NCI-H187 treated with DMSO at 0.1 percent for 48 hours (cell line): ENCODE measurements at places on chromosomes 4 and X.
A peak's percentile ranks its signal among the peaks of the same experiment; 100 is the strongest.

DNA sequence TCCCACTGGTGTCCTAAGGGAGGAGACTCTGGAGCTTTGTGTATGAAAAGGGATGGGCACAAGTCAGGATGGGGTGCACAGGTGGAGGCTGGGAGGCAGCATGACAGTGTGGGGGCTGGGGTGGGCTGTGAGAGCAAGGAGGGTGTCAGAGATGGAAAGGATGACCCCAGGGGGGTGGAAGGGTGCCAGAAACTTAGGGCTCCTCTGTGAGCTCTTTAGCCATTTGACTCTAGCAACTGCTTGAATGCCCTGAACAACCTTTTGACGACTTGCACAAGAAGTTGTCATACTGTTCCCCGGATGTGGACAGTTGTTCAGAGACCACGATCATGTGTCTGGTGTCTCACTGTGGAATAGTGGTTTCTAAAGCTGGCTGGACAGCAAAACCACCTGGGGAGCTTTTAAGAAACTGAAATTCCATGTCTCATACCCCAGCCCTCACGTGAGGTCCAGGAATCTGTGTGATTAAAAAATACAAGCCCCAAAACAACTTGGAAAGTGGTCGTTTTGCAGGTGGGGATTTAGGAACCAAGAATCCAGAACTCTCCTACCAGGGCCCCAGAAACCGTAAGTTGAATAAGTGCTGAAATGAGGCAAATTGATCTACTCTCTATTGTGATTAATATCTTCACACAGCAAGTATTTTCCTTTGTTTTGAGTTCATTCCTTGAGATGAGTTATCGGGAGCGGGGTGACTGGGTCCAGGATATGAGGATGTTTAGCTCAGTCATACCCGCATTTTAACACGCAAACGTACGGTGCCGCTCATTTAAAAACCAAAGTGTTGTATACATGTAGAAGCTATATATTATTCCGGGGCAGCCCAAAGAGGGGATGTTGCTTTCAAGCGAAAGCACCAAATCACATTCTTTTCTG lies 3.4 kb downstream of the RHOH start:
- DNase-seq, result no peak

GRCh38 chrX:71632923-71633657 lies 14.8 kb upstream of the CXCR3 start:
- peak; percentile 60 for DNase-seq

DNA sequence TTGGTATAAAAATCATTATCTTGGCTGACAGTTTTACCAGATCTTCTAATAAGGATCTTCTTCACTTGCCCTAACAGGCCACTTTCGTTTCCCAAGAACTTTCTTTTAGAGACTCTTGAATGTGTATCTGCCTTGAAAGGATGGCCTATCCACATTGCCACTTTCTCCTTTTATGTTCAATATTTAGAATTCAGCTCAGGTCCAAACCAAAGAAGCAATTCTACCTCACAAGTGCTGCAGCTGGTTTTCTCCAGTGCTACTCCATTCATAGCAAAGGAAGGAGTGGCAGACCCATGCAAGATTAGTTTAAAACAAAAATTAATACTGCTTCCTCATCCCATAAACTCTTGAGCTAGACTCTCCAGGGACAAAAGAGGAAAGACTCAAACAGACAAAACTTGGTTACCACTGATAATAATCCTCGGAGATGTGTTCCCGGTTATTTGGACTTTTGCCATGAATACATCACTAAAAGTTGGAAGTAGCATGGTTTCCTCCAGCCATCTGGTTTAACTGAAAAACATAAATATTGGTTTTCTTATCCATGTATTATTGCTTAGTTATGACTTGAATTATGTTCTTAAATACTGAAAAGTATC lies 401.8 kb downstream of the PABPC4L start:
- DNase-seq, result no peak

DNA sequence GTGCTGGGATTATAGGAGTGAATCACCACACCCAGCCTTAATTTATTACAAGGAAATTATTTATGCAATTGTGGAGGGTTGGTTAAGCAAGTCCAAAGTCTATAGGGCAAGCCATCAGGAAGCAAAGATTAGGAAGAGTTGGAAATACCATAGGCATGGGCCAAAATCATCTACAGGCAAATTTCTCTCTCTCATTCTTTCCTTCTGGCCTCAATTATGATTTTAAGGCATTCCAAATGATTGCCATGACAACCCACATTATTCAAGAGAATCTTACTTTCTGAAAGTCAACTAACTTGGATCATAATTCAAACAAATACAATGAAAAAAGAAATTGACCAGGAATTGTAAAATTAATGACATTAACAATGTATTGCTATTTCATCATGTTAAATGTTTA lies 400.8 kb downstream of the GPM6A start:
- DNase-seq, result no peak

DNA sequence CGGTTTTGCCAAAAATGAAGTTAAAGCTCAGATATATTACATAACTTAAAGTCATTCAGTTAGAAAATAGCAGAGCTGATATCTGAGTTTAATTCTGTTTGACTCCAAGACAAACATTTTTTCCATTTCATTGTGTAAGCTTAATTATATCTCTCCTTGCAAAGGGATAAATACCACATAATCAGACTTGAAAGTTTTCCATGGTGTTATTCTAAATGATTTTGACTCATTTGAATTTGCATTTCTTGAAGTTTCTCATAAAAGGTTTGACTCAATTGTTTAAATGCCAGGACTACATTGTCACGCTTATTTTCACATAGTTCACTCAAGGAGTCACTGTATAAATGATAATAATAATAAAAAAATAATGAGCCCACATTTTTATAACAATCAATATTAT lies 39.4 kb upstream of the DDX60 start:
- DNase-seq, result no peak

- DNase-seq, result no peak
Measured at GRCh38 chrX:9525511-9526248, 60.8 kb downstream of the TBL1X start.

DNA sequence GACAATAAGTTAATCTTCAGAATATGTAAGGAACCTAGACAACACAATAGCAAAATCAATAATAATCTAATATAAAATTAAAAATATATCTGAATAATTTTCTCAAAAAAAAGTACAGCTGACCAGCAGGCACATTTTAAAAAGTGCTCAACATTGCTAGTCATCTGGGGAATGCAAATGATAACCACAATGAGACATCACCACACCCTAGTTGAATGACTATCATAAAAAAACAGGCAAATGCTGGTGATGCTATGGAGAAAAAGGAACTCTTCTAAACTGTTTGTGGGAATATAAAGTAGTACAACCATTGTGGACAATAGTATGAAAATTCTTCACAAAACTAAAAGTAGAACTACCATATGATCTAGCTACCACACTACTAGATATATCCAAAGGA lies 956.9 kb upstream of the NDST4 start:
- DNase-seq, result no peak

- DNase-seq, result no peak
Measured at GRCh38 chr4:58081356-58081755, 971.2 kb upstream of the IGFBP7 start.

GRCh38 chr4:168614281-168615057 lies 117.6 kb downstream of the PALLD start:
- no peak for DNase-seq

DNA sequence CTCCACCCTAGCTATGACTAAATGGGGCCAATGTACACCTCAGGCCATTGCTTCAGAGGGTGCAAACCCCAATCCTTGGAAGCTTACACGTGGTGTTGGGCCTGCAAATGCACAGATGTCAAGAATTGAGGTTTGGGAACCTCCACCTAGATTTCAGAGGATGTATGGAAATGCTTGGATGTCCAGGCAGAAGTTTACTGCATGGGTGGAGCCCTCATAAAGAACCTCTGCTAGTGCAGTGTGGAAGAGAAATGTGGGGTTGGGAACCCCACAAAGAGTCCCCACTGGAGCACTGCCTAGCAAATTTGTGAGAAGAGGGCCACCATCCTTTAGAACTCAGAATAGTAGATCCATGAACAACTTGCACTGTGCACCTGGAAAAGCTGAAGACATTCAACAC lies 284.1 kb downstream of the ANTXR2 start:
- DNase-seq, result no peak
